Stimulated activated CD4-positive, alpha-beta T cell treated with anti-CD3 and anti-CD28 coated beads, Interleukin-1b, Interleukin-23, amount 100 ng/mL, for 1 hour (primary cell): ENCODE measurements at places on chromosomes 13 and 19.

- DNase-seq, result no peak
These were observed 117.1 kb upstream of the ZNF91 start for GRCh38 chr19:23512151-23512925.

DNA sequence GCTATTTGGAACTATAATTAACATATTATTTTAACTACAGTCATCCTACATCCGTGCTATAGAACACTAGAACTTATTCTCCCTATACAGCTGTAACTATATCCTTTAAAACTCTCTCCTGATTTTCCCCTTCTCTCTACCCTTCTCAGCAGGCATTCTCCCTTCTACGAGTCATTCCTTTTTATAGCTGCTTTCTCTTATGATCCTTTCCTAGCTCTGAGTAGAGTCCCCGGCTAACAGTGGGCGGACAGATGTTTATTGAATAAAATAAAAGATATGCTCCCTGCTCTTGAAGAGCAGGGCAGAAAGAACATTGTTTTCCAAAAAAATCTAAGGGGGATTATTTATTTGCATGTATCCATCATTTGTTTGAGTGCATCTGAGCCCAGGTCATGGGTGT lies 246.5 kb upstream of the TMTC4 start:
- no peak for DNase-seq

DNA sequence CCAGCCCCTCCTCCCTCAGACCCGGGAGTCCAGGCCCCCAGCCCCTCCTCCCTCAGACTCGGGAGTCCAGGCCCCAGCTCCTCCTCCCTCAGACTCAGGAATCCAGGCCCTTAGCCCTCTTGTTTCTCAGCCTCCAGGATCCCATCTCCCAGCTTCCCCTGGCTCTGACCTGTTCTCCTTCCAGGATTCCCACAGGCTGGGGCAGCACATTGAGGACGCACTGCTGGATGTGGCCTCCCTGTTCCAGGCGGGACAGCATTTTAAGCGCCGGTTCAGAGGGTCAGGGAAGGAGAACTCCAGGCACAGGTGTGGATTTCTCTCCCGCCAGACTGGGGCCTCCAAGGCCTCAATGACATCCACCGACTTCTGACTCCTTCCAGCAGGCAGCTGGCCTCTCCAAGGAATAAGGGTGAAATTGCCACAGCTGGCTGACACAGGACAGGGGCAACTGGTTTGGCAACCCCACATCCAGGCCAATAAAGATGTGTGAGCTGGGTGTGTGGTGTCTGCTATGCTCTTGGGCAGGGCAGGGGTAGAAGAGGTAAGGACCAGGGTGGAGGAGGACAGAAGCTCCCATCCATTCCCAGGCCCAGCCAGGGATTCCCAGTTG lies 22.4 kb downstream of the CPT1C start:
- DNase-seq, result no peak

DNA sequence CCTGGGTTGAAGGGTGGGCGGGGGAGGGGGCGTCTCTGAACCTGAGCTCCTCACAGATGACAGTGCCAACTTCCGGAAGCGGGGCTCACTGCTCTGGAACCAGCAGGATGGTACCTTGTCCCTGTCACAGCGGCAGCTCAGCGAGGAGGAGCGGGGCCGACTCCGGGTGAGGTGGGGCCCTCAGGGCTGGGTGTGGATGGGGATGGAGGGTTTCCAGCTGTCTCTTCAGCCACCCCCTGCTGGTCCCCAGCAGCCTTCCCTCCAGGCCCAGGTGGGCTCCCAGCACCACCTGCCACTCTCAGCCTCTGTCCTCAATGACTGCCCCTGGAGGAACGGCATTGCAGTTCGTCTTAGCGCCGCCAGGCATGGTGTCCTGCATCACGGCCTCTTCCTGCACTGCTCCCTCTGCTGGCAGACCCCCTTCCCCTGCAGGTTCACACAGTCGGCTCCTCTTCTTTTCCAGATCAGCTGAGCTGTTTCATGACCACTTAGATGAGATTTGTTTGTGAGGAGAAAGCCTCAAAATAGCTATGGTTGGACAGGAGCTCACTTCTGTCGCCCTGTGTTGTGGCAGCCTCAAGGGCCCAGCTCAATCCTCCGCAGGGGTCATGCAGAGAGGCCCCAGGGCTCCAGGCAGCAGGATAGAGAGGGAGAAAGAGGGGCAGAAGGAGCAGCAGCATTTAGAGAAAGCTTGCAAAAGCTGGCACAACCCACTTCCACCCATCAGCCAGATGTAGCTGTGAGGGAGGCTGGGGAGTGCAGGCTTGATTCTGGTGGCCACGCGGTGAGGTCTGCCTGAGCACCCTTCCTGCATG lies 2.5 kb upstream of the GARIN5A start:
- DNase-seq, result no peak

GRCh38 chr19:6041991-6042481 lies 64.1 kb upstream of the RANBP3 start:
- no peak for DNase-seq

GRCh38 chr19:12314553-12314952 lies 18.9 kb downstream of the ZNF563 start:
- DNase-seq, result no peak

GRCh38 chr19:1270854-1271527 lies 1.9 kb downstream of the CIRBP start:
- no peak for DNase-seq

GRCh38 chr19:3398114-3398899 lies 31.9 kb downstream of the NFIC start:
- no peak for DNase-seq

DNA sequence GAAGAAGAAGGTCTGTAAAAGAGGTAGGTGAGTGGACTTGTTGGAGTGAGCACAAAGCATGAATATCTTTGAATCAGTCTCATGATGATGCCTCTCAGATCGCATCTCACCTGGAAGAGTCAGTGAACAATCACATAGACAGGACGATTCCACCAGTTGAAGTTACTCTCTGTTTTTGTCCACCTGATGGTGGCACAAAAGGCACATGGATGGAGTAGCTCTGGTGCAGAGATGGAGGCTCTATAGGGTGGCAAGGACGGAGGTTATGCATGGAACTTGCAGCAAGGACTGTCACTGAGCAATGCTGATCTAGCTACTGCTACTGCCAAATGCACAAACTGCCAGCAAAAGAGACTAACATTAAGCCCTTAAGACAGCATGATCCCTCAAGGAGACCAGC lies 10.3 kb upstream of the MYCBP2 start:
- DNase-seq, result no peak

DNA sequence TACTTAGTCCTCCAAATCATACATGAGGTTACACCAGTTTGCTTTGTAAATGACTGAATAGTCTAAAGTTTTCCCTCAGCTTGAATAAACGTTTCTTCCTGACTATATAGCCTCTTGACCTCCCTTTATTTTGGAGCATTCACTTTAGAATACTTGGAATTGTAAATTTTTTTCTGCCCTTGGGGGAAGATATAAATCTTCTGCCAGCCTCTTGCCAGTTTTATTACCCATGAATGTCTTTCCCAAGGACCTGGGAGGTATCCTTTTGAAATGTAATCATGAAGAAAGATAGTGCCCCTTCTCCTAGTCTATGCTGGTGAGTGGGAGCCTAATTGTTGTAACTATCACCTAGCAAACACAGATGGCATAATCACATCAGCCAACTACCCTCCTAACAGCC lies 2033.9 kb upstream of the PCDH20 start:
- no peak for DNase-seq

DNA sequence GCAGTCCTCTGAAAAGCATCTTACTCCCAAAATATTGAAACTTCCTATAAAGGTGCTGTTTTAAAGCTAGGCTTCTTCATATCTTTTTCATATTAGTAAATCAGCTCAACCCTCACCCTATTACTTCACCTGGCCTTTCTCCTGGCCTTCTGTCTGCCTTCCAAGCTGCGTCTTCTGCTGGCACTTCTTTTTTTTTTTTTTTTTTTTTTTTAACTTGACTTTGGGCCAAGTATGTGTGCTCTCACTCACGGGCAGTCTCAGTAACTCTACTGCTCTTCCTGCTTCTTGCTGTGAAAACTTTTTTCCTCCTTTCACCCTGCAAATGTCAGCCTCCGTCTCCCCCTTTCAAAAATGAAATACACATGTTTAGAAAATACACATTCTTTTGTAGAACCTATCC lies 41.2 kb upstream of the KCTD4 start:
- DNase-seq, result no peak

- no peak for DNase-seq
These were observed 125.5 kb downstream of the TBC1D4 start for GRCh38 chr13:75356421-75356820.

DNA sequence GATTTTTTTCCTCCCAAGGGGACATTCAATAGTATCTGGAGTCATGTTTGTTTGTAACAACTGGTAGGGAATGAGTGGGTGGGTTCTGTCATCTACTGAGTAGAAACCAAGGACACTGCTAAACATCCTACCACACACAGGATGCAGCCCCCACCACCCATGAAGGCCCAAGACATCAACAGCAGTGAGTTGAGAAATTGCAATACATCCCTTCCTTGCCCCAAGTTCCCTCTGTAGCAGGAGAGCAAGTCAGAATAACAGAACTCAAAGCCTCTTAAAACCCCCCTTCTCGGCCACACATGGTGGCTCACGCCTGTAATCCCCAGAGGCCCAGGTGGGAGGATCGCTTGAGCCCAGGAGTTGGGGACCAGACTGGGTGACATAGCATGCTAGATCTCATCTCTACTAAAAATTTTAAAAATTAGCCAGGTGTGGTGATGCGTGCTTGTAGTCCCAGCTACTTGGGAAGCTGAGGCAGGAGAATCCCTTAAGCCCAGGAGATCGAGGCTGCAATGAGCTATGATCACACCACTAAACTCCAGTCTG lies 2.4 kb upstream of the CYP2F1 start:
- no peak for DNase-seq

DNA sequence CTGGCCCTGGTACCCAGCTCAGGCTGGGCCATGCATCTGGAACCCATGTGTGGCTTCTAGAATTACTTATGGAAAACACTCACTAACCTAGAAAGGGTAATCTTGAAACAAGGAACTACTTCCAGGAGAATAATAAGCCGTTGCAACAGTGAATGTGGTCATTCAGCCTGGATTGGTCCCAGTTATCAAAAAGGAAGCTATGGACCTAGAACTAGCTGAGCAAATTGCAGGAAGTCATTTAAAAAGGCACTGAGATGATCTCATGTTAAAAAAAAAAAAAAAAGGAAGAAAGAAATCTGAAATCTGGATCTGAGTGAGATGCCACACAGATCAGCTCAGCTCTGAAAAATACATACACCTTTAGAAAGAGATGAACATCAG lies 59.6 kb downstream of the DCT start:
- no peak for DNase-seq

DNA sequence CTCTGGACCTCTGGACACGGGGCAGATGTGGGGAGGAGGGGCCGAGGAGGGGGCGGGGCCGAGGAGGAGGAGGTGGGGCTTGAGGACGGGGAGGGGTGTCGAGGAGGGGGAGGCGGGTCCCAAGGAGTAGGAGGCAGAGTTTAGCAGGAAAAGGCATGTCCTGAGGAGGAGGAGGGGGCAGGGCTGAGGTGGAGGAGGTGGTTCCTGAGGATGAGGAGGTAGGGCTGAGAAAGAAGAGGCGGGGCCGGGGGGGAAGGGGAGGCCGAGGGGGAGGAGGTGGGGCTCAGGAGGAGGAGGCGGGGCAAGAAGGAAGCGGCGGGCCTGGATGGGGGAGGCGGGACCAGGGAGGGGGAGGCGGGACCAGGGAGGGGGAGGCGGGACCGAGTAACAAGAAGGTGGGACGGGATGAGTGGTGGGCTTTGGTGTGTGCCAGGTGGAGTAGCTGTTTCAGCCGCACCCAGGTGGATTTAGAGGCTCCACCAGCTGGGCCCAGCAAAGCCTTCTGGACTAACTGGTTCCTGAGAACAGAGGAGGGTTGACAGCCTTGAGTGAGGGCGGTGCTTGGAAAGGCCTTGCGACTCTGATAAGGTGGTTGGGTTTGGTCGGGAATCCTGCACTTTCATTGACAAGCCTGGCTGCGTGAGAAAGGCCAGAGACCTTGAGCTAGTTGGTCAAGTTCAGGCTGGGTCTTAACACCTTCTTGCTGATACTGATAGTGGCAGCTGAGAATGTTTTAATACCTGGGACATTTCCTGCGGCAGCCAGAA lies 7.7 kb downstream of the TECR start:
- no peak for DNase-seq

GRCh38 chr19:9065457-9066014 lies 21.3 kb upstream of the OR1M1 start:
- DNase-seq, result no peak

- no peak for DNase-seq
These were observed 296.5 kb downstream of the LMO7 start for GRCh38 chr13:75932636-75933035.

DNA sequence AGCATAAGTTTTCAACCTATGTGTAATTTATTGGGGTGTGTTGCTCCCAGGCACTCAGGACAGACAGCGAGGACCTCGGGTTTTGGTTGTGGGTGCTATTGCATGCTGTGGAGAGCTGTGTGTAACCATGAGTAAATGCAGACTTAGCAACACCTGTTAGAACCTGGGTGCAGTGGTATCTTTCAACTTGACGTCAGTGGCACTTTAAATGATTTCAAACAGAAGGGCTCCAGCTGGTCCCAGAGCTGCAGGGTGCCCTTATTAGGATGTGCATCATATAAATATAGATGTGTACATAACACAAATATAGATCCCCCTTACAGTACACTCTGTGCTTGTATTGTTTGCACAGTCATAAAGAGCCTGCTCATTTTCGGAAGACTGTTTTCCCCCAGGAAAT lies 228.3 kb upstream of the IRS2 start:
- no peak for DNase-seq

DNA sequence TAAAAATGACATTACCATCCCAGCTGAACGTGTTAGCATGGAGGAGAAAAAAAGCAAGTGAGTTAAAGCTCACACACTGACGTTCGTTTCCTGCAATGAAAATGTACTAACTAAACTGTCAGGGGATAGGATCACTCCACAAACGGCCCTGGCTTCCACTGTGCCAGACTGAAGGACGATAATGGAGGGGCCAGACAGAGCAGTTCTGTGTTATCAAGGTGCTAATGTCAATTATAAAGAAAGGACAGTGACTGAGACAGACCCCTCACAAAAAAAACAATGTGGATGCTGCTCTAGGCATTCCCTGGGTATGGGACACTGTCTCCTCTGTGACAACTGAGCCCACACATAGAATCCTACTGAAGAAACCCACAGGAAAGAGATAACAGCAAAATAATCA lies 43.7 kb upstream of the SLC15A1 start:
- no peak for DNase-seq

DNA sequence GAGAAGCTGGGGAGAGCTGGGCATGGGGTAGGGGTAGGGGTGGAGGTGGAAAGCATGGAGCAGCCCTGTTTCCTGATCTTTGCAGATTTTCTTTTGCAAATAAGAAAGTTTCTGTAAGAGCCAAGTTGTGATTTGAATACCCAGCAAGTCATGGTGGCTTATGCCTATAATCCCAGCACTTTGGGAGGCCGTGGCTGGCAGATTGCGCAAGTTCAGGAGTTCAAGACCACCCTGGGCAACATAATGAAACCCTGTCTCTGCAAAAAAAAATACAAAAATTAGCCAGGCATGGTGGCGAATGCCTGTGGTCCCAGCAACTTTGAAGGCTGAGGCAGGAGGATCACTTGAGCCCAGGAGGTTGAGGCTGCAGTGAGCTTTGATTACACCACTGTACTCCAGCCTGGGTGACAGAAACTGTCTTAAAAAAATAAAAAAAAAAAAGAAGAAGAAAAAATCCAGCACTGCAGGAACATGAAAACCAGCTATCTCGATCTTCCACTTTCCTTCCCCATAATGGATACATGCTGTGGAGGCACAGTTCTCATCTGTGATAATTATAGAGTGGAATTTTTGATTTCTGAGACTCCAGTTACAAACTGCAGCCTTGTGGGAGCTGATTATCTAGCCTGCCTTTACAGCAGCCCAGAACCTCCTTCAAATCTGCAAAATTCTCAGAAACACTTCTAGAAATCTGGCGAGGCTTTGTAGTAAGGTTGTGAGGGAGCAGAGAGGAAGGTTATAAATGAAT lies 12.1 kb upstream of the TEX26 start:
- DNase-seq, result no peak

- DNase-seq, result no peak
These were observed 26.9 kb downstream of the SIPA1L3 start for GRCh38 chr19:37933937-37934358.
